Cardiac fibroblast (primary cell): ENCODE measurements at places on chromosomes 6 and 20.

- no peak for DNase-seq
Measured at GRCh38 chr20:33460711-33461110, 17.1 kb upstream of the SNTA1 start.

DNA sequence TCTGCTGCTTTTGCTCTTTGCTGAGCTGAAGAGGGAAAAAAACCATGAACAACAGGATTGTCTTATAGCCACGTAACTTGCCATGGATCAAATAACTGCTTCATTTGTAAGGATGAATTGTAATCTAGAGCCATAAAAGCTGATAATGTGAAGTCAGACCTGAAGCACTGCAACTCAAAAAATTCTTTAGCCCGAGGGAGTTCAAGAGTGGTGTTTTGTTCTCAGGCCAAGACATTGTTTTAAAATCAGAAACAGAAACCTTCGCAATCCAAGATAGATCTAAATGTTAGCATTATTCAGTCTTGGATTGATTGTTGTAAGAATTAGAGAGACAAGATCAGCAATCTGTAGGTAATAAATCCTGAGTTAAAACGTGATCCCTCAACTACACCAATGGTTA, at the start of gene TRAPPC3L:
Gene TRAPPC3L (minus strand): TSS at position 34 of the 400 bp plus-strand sequence. CDS start 170 bp downstream, outside the sequence.
- DNase-seq: no peak

DNA sequence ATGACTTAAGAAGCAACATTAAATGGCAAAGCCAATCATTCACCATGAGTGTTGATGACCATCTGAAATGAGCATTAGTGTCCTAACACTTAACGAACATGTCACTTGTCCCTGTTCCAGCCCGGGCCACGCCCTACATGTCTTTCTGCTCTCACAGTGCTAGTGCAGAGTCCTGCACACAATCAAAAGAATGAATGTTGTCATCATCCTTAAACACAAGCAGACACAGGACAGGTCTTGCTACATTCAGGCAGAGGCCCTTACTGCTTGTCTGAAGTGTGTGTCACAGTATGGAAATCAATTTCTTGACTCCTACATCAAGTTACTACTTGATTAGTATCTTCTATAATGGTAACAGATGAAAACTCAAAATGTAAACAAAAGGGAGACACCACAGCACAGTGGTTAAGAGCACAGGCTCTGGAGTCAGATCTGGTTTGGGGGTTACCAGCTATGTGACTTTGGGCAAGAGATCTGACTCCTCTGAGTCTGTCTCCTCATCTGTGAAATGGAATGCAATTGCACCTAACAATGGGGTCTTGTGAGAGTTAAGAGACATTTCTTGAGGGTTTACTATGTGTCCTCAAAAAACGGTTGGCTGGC, 17.4 kb downstream of the UBE2V1 start:
- no peak for DNase-seq

DNA sequence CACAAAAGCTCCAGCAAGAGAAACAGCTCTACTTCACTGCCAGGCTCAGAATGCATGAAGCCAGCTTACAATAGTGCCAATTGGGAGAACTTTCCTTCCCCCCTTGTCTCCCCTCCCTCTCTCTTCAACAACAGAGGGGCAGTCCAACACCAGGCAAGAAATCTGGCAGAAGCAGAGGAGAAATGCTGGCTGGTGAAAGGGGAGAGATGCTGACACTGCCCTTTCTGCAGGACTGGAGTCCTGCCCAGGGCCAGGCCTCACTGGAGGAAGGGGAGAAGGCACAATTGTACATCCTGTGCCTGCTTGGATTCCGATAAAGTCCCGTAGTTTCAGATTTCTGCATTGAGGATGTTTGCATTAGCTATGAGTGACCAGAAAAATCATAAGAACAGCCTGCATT, 148.6 kb downstream of the LRRC1 start:
- DNase-seq: no peak

- no peak for DNase-seq
Measured at GRCh38 chr6:134689177-134689576, 260.7 kb downstream of the ALDH8A1 start.

DNA sequence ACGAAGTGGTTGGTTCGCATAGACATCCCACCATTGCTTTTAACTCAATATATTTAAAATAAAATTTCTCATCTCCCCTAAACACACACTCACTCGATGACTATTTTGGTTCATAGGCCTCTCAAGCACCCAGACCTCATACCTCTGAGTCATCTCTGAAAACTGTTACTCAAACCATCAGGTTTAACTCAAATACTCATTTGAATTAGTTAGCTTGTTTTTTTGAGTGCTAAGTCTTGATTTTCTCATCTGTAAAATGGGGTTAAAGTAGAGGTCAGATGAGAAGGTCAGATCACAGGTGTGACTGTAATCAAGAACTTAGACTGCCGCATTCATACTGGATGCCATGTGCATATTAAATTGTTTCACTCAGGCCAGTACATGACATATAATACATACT, 243.9 kb upstream of the TENT5A start:
- peak; percentile 92 for DNase-seq

GRCh38 chr6:38320358-38320757, 319.4 kb downstream of the BTBD9 start:
- no peak for DNase-seq

DNA sequence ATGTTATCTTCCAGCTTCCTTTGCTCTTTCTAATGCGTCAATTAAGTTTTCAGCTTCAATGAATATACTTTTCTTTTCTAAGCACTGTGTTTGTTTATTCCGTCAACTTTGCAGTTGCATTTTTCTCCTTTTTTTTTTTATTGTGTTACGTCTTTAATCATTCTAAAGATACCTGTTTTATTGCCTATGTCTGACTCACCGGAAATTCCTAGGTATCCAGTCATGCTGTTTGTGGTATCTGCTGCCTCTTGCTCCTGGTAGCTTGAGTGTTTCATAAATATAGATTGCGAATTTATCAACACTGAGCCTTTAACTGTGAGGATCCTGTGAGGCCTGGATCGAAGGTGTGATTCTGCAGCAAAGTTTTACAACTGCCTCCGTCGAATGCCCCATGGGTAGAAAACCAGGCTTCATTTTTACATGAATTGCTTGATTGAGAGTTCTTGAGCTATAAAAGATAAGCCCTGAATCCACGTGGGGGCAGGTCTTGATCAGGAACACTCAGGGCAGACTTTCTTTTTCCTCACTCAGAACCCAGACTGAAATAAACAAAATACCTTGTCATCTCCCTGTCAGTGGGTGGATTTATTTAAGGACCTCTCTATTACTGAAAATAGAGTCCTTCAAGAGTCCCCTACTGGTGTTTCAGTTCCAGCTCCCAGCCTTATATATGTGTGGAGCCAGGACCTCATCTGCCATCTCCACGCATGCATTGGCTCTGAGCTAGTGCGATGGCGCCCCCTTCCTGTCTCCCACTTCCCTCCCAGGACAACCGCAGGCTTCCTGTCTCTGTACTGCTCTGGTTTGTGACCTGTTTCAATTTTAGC, 60.1 kb upstream of the LRRC1 start:
- DNase-seq: peak; percentile 50

GRCh38 chr6:87397656-87398055, 10.1 kb upstream of the CFAP206 start:
- no peak for DNase-seq

DNA sequence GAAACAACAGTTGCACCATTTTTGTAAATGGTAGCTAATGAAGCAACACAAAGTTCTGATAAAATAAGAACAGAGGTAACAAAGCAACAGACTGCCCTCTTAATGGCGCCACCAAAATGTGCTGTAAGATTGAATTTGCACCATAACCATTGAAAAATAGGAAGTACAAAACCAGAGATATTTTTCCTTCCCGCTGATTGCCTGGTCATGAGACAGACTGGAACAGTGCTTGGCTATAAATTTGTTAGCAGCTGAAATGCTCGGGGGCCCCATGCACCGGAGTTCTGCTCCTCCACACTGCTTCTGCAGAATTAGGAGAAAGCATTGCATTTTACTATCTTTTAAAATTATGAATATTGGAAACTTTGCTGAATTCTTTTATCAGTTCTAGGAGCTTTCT, 164.4 kb upstream of the QKI start:
- DNase-seq: no peak

- no peak for DNase-seq
Measured at GRCh38 chr6:112574190-112574589, 227.1 kb downstream of the RFPL4B start.

GRCh38 chr6:18664401-18664800, 277.3 kb downstream of the RNF144B start:
- DNase-seq: no peak

DNA sequence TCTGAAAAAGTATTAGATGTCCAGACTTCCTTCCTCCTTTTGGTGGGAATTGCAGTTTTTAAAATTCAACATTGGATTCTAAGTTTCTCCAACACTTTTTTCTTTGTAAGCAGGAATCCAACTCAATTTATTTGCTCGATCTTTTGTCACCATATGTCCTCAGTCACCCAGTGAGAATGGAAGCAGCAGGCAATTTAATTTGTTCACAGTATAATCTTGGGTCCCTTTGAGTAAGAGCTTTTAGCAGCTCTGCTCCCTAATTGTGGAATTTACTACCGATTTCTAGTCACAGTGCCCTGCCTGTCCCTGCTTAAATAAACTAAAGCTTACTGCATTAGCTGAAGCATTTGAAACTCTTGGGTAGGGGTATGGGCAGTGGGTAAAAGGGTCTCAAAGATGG, 98.6 kb downstream of the BTBD3 start:
- DNase-seq: no peak

- no peak for DNase-seq
Measured at GRCh38 chr6:168808232-168808631, 367.2 kb downstream of the SMOC2 start.

GRCh38 chr6:87436435-87436834, 28.7 kb downstream of the CFAP206 start:
- DNase-seq: peak; percentile 68

- no peak for DNase-seq
Measured at GRCh38 chr6:152236370-152237097, 400.6 kb downstream of the SYNE1 start.

DNA sequence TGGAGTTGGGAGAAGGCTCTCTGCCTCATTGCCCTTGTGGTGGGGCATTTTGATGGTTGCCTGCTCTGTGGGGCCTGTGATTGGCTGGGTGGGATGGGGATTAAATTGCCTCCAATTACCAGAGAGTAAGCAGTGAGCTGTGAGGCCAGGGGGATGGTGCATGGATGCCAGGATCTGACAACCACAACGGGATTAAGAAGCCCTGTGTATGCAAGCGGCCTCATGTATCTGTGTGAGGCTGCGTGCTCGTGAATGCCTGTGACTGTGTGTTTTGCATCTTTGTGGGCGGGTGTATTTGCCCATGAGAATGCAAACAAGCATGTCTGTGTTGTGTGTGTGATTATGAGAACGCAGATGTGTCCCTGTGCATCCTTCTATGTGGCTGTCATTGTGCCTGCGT, 46.1 kb downstream of the CD40 start:
- DNase-seq: no peak

- DNase-seq: no peak
Measured at GRCh38 chr6:87182321-87182720, 27.0 kb downstream of the ZNF292 start.

DNA sequence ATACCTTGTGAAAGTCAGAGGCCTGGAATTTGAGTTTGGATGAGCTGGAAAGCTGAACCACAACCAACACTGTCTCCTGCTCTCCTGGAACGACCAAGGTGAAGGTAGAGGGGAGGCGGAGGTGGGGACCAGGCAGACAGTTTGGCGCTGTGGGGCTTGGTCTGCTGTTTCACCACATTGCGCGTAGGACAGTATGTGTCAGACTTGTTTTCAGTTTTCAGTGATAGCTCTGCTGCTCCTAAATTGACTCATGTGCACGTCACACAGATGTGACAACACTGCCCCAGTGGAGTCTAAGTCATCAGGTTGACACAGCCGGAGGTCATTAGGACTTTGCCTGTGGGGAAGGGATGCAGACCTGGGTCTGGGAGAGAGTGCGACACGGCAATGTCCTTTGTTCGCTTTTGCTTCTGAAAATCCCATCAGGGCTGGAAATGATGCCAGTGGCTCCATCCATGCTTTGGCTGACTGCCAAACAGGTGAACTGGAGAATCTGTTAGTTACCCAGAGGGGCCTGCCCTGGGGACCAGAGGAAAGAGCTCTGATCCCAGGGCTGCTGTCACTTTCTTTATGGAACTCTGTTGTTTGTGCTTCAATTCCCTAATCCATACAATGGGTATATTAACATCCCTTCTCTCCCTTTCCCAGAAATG, 255.5 kb downstream of the CDC5L start:
- peak; percentile 75 for DNase-seq

- no peak for DNase-seq
Measured at GRCh38 chr6:80942911-80943310, 809.6 kb downstream of the TENT5A start.
